ENCODE measurements at places on chromosomes 3 and 15.

GRCh38 chr3:175075269-175075668 lies 216.1 kb downstream of the NAALADL2 start:
- DNase-seq, result no peak

DNA sequence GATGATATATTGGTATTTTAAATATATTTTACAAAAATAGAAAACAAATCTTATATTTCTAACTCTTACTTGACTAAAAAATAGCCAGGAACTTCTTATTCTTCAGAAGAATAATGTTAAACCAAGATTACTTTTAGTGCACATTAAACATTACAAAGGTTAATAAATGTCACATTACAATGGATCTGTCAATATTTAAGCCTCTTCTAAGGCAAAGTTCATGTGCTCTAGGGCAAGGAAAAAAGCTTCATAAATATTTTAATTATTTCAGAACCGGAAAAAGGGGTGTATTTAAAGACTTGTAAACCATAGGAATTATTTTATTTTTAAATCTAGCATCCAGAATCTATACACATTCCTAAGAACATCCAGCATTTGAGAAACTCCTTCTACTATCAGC lies 166.9 kb upstream of the ROBO2 start:
- no peak for DNase-seq

DNA sequence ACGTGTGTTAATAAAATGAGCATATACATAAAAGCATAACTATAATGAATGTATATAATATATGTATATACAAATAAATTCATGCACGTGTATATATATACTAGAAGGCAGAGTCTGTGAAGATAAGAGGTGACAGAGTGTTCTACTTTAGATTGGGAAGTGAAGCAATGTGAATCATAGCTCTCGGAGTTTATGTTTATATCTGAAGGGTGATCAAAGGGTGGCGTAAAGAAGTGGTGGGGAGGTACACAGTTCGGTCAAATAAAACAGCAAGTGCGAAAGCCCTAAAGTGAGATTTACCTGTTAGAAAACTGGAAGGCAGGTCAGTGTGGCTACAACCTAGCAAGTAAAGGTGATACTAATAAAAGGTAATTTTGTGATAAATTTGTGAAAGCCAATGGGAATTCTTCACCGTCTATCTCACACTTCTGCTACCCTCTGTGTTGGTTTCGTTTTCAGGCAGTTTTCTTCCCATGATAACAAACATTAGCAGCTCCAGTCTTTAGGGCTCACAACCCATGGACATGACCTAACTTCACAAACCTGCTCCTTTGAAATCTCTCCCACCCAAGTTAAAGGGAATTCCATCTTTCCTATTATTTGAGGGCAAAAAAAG lies 46.7 kb upstream of the BCHE start:
- DNase-seq, result no peak

DNA sequence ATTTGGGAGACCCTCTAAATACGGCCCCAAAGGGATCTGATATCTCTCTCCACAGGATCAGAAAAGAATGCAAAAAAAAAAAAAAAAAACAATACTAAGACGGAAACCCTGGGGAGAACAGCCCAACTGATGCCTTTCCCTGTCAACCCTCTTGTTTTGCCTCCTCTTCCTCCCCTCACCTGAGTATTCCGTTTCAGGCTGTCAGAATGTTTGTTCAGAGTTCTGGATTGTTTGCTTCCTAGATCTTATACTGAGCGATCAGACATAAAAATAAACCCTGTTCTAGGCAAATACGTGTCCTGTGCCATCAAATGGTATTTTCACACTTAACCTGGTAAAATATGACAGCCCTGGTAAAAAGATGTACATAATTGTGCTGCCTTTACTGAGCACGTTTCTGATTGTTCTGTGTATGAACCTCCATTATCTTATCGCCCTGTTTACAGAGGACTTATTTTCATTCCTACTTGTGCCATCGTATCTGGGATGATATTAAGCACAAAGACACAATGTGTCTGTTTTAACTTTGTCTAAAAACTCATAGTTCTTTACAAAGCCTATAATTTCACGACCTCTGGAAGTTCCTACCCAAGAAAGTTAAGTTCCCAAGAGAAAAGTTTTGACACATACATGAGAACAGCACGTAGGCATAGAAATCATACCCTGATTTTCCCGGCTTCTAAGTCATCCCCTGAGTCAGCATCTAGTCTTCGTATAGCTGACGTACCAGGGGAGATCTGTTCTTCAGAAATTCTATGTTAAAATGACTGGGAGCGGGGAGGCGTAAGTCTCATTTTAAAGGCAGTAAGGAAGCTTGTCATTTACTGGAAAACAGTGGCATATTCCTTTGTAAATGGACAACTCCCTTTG lies 856 bp downstream of the ZBTB38 start:
- no peak for DNase-seq

DNA sequence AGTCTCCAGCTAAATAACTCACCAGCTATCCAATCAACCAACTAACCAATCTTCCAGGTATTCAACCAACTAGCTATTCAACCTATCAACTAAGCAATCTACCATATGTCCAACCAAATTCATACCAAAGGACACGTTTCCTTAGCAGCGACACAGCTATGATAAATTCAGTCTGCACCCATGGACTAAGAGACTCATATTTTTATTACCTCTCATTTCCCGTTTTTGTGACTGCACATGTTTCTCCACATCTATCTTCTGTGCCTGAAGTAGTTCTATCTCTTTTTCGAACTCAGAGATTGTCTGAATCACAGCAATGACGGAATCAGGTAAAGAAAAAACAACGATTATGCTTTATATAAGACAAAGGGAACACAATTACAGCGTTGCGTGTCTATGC lies 34.0 kb upstream of the GNB5 start:
- no peak for DNase-seq

- no peak for DNase-seq
Measured at GRCh38 chr3:181103605-181104004, 114.1 kb upstream of the DNAJC19 start.

- DNase-seq, result no peak
Measured at GRCh38 chr15:48086133-48086532, 34.7 kb upstream of the SLC24A5 start.

- no peak for DNase-seq
Measured at GRCh38 chr15:79977431-79978054, 6.5 kb upstream of the BCL2A1 start.

Data from activated CD4-positive, CD25-positive, alpha-beta regulatory T cell treated with anti-CD3 and anti-CD28 coated beads, Interleukin-2, amount 50 U/mL, for 72 hours (primary cell).